ENCODE measurements at places on chromosomes 6 and 20.

- DNase-seq: no peak
These were observed 43.9 kb downstream of the RAMACL start for GRCh38 chr6:166542580-166542912.

DNA sequence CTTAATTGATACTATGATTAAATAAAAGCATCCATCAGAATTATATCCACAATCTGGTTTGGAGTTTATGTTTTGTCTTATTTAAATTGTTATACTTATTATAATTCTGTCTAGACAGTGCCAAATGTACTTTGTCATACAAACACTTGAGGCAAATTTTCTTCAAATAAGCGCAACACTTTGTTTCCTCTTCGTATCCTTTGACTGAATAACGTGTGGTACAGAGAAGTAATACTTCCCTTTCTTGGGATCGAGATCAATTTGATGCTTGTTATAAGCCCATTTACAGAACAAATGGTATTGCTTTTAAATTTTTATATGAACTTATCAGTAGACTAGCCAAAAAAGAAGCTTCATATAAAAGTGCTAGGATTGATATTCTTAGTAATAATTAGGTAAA is 111.0 kb downstream of the ATG5 start:
- no peak for DNase-seq

DNA sequence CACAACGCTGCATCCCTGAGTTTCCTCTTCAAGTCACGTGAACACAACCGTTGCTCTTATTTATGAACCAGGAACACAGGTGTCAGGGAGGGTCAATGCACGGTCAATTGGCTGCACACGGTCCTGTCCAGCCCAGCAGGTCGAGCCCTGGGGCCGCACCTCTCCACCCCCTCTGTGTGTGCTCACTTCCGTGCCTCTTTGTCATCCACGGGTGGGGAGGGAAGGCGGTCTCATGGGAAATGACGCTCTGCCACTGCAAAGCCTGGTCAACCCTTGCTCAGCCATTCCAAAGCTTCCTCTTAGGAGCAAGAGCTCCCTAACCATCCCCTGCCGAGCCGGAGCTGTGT is 38.7 kb downstream of the DACT2 start:
- DNase-seq: no peak

DNA sequence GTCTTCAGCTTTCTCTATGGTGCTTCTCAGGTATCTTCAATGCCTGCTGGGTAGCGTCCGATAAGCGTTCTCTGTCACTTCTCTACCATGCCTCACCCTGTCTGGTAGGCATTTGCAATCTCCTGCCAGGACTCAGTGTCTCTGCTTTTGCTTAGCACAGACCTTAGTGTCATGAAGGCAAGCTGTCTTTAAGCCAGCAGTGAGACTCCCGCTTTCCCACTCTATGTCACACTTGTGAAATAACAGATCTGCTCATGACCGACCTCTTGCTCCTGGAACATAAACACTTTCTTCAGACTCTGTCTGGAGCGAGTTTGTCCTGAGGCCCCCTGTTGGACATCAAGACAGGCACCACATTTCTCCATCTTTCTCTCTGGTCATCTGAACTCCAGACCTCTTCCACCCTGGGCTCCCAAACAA is 17.0 kb downstream of the ADGRB3 start:
- no peak for DNase-seq

GRCh38 chr20:47317127-47317895 is 39.2 kb downstream of the ZMYND8 start:
- DNase-seq: no peak

GRCh38 chr6:10140824-10141223 is 274.1 kb downstream of the TFAP2A start:
- no peak for DNase-seq

Measured in NCI-H1694 treated with DMSO at 0.1 percent for 48 hours (cell line).